ENCODE measurements at places on chromosomes 11 and 22.

DNA sequence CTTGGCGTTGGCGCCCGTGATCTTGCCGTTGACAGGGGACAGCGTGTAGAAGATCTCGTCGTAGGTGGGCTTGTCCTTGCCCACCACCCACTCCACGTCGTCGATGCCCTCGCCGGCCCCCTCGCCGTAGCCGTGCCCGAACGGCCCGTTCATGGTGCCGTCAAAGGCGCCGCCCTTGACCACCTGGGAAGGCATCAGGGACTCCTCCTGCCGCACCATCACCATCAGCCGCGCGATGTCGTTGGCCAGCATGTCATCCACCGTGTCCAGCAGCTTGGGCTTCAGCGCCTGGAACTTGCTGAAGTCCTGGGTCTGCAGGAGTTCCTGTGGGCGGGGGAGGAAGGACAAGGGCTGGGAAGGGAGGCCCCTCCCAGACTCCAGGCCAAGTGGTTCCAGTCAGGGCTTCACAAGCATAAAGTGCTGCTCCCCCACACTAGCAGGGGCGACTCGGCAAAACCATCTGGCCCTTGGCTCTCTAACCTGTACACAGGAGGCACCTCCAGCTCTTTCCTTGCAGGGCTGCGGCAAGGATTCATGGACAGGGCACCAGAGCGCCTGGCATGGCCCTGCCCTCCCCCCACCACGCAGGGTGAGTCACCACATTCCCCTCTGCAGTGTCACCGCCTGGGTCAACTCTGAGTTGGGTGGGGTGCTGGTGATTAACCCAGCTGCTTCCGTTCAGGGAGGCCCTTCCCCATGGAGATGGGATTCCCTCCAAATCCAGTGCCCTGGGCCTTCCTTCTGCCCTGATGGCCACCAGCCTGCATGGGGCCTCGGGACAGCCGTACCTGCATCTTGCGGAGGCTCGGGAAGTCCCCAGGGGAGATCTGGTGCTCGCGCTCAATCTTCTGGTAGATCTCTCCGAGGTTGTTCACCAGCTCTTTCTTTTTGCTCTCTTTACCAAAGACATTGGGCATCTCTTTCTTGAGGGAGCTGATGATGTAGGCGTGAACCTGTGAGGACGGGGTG is 10.4 kb upstream of the CDC42BPG start:
- DNase-seq: peak; percentile 91

GRCh38 chr11:103532133-103532788 is 423.0 kb downstream of the DYNC2H1 start:
- DNase-seq: peak; percentile 79

GRCh38 chr11:73983741-73984538 is 1.3 kb upstream of the UCP2 start:
- no peak for DNase-seq

GRCh38 chr11:45968901-45969300 is 46.4 kb downstream of the LARGE2 start:
- no peak for DNase-seq

- DNase-seq: peak; percentile 79
These were observed 153.9 kb downstream of the TEAD1 start for GRCh38 chr11:12827929-12828812.

GRCh38 chr11:129992161-129992944 is 10.3 kb downstream of the PRDM10 start:
- DNase-seq: peak; percentile 22

- no peak for DNase-seq
These were observed 815.7 kb downstream of the BRD1 start for GRCh38 chr22:49011769-49012648.

GRCh38 chr11:8403310-8403709 is 139.6 kb upstream of the LMO1 start:
- peak; percentile 20 for DNase-seq

GRCh38 chr22:28983788-28984441 is 77.7 kb downstream of the C22orf31 start:
- DNase-seq: no peak

DNA sequence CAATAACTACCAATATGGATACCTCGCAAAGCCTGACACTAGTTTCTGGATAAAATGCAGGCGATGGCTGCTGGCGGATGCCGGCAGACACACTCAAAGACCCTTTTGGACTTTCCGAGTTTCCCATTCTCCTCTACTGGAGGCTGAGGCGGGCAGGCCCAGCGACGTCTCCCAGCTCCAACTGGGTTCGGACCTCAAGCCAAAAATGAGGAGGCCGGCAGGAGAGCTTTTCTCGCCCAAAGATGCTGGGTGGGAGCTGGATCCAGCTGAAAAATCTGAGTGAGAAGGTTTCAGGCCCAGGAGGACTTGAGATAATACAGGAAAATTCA is 428 bp upstream of the FEZ1 start:
- no peak for DNase-seq

DNA sequence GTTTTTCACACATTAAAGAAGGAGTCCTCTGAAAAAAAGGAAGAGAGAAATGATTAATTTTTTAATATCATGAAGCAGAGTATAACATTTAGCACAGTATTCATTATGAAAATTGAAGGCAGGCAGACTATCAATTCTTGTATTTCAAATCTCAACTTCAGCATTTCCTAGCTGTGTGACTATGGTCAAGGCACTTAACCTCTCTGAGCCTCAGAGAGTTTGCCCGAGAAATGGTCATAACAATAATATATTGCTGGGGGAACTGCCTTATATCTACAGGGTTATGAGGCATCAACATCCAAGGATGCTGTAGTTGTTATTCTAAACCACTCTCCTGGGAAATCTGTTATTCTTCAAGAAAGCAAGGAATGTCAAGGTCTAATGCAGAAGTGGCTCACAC is 1.1 kb downstream of the MS4A18 start:
- no peak for DNase-seq

GRCh38 chr11:1055990-1056771 is 18.5 kb upstream of the MUC2 start:
- no peak for DNase-seq

DNA sequence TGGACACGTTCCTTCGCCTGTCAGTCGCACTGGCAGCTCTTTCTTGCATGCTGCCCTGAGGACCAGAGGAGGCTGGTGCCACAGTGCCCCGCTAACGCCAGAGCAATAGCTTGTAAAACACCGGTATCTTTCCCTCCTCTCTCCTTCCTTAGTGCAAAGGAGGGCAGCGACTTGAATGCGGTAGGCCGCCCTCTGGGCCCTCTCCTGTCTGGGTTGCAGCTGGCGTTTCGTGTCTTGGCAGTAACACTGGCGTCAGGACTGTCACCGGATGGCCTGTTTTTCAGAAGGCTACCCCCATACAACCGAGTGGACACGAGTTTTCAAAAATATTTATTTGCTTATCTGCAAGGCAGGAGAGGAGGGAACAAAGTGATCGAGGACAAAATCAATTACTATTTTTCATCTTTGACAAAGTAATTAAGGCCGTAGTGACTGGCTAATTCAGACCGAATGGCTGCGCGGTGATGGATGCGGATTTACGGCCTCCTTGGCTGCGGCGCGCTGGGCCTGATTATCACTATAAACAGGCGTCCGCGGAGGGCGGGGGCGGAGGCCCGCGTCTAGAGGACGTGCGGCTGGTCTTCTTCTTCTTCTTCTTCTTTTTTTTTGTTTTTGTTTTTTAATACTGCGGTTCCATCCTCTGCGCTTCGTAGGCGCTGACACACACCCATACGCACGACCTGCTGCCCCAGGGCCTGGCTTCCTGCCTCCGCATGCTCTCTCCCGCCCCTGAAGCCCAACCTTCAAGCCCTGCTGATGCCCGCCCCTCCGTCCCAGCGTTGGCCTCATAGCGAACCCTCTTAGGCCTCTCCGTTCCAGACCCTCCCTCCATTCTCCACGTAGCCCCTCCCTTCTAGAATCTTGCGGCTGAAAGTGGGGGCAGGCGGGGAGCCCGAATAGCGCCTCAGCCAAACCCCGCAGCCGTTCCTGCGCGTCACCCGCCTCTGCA is 2.9 kb upstream of the SLC6A5 start:
- no peak for DNase-seq

- no peak for DNase-seq
These were observed 139.7 kb upstream of the TEAD1 start for GRCh38 chr11:12534549-12534948.

DNA sequence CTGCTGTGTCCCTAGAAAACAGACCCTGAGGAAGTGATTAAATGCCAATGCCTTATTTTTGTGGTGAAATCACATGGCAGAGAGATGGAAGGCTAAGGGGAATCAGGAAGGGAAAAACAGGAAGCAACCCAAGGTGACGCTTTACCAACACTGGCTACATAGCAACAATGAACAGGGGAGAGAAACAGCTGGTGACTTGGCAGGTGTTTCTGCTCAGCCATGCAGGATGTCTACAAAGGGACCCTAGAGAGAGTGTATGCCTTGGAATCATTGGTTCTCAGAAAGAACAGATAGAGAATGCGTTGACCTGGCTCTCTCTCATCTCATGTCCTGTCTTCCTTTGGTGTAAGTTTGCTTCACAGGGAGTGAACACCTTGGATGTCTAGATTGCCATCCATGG is 911.9 kb downstream of the OPCML start:
- DNase-seq: no peak

- DNase-seq: no peak
These were observed 398.2 kb downstream of the LARGE1 start for GRCh38 chr22:33521879-33522665.

DNA sequence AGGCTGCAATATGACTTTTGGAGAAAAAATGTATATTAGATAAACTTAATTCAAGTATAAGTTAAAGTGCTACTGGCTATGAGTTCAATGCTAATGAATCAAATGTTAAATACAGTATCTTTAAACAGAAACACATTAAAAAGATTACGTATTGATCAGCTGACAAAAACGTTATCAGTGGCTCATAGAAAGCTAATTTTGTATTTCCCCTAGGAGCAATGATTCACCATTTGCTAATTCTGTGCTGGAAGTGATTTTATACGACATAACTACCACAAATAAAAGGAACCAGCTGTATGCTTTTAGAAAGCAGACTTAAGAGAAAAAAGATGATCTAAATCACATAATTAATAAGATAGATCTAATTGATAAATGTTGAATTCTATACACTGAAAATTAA is 43.6 kb downstream of the MRE11 start:
- peak; percentile 36 for DNase-seq

GRCh38 chr11:118623269-118623655 is 15.8 kb downstream of the PHLDB1 start:
- peak; percentile 54 for DNase-seq

- DNase-seq: no peak
These were observed 2.1 kb upstream of the PIK3C2A start for GRCh38 chr11:17209939-17210245.

DNA sequence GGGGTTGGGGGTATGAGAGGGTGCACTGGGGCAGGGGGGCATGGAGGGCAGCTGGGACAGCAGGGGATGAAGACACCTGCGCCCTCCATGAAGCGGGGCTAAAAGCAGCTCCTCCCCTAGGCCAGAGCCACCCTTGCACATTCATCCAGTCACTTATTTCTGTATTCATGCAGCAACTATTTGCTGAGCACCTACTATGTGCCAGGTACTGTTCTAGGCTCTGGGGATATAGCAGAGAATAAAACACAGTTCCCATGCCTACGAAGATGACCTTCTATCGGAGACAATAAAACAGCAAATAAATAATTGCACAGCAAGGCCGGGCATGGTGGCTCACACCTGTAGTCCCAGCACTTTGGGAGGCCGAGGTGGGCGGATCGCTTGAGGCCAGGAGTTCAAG is 5.3 kb downstream of the ALDH3B1 start:
- no peak for DNase-seq

- peak; percentile 26 for DNase-seq
These were observed 53.8 kb upstream of the PRR5 start for GRCh38 chr22:44648085-44648820.

DNA sequence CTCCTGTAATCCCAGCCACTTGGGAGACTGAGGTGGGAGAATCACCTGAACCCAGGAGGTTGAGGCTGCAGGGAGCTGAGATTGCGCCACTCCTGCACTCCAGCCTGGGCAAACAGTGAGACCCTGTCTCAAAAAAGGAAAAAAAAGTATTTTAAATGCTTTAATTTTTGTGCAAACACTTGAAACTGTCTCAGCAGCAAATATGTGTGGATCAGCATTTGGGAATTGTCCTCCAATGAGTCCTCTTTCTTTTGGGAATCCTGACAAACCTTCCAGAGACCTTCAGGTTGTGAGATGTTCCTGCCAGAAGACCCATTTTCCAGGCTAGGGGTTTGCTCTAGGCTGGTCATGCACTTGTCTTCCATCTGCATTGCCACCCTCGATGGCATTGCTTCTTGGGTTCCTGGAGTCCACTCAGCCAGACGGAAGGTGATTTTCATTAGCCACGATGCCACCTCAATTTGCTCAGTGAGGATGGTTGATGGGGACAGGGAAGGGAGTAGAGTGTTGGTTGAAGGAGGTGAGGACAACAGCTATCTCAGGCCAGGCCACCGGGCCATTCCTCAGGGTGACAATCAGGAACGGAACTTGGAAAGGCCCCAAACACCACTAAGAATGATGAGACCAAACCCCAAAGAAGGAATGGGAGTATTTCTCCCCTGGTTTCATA is 55.4 kb downstream of the ST14 start:
- DNase-seq: no peak

- DNase-seq: no peak
These were observed 109.1 kb downstream of the TRPC6 start for GRCh38 chr11:101474666-101475065.

DNA sequence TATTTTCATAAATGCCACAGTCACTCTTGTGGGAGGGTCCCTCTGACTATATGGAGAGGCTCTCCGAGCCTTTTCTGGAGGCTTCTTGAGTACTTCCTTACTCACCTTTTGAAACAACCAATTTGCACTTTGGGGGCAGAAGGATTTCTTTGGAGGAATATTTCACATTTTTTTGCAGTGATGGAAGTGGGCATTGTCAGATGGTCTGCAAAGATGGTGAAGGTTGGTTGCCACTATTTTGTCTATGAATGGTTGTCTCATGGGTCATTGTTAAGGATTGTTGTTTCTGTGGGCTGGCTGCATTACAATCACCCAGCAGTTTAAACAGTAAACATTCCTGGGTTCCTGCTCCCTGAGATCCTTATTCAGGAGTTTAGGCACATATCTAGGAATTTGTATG is 388.2 kb downstream of the TMEM135 start:
- DNase-seq: peak; percentile 62

DNA sequence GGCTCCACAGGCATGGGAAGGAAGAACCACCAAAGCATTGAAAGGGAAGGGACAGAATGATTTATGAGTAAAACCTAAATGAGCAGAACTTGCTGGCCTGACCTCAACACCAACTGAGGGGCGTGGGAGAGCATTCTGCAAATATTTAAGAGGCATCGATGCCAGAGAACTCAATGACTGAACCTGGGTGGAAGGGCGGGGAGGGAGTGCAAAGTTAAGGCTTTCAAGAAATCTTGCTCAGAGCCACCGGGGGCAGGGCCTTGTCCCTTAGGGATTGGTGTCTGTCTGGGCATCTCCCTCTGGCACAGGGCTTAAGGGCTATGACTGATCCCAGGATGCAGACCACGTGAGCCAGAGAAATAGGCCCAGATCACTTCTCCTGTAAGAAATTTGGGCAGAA is 137.1 kb downstream of the ADAMTS15 start:
- DNase-seq: no peak

DNA sequence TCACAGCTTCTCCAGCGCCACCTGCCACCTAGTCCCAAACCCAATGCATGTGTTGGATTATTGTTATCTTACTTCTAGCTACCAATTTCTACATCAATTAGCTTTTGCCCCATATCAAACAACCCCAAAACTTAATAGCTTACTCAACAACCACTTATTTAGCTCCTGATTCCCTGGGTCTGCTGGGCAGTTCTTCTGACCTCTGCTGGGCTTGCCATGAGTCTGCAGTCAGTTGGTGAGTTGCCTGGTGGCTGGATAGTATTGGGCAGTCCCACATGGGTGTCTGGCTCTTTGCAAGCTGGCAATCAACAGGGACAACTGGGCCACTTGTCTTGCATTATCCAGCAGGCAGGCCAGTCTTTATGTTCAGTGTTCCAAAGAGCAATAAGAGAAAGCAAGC is 13.6 kb upstream of the MS4A15 start:
- DNase-seq: no peak

- no peak for DNase-seq
These were observed 6.9 kb upstream of the PSMC3 start for GRCh38 chr11:47433157-47433556.
